ENCODE measurements at places on chromosomes 1 and 21.

DNA sequence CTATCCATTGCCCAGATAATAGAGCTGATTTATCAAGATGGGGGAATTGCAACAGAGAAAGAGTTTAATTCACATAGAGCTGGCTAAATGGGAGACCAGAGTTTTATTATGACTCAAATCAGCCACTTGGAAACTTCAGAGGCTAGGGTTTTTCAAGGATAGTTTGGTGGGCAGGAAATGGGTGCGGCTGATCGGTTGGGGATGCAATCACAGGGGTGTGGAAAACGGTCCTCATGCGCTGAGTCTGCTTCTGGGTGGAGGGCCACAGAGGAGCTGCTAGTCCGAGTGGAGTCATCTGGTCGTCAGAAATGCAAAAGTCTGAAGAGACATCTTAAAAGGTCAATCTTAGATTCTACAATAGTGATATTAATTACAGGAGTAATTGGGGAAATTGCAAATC, 32.0 kb upstream of the FAM89A start:
- no peak for DNase-seq

DNA sequence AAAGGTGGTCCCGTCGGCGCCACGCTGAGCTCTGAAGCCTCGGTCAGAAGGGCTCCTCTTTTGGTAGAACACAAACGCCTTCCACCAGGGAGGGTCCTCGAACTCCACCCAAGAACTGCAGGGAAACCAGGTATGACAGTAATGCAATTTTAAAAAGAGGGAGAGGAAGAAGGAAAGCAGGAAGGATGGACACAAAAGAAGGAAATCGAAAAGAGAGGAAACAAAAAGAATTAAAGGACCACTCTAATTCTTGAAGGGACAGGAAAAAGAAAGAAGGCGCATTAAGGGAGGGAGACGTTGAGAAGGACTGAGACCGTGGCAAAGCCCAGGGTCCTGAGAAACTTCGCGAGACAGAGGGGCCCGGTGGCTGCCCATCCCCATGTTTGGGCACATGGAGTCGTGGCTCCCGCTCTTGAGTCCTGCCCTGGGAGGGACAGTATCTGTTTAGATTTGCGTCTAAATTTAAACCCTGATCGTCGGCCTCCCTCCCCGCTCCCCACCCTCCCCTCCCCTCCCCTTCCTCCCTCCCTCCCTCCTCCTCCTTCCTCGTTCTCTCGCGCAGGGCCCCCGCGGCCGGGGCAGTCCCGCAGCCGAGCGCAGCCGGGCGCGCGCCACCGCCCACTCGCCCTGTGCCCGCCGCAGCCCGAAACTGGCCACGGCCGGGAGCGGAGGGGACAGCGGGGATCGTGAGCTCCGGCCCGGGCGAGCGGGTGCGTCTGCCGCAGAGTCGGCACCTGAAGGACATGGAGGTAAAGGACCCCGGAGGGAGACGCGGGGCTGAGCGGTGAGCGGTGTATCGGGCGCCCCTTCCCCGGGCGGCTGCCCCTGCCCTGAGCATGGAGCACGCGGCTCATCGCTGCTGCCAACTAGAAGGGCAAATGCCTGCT, at the start of gene RCSD1:
Gene RCSD1 (plus strand): TSS at position 552 of the 887 bp plus-strand sequence. CDS start 192 bp downstream, at position 744.
- DNase-seq: no peak

DNA sequence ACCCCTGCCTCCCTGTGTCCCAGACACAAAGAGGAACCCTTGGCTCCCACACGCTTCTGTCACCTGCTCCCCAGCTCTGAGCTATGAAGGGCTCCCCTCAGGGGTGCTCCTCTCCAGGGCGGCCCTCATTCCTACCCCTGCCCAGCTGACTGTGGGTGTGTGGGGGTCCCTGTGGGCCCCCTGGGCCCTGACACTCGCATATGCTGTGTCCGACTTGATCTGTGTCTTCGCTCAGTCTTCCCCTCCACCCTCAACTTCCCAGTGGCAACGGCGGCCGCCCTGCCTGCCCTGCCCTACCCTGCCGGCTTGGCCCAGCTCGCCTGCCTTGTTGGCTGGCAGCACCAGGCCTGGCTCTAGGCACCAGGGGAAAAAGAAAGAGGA, 1.2 kb downstream of the KCNQ4 start:
- DNase-seq: no peak

GRCh38 chr1:166083887-166084286, 82.9 kb downstream of the FAM78B start:
- no peak for DNase-seq

DNA sequence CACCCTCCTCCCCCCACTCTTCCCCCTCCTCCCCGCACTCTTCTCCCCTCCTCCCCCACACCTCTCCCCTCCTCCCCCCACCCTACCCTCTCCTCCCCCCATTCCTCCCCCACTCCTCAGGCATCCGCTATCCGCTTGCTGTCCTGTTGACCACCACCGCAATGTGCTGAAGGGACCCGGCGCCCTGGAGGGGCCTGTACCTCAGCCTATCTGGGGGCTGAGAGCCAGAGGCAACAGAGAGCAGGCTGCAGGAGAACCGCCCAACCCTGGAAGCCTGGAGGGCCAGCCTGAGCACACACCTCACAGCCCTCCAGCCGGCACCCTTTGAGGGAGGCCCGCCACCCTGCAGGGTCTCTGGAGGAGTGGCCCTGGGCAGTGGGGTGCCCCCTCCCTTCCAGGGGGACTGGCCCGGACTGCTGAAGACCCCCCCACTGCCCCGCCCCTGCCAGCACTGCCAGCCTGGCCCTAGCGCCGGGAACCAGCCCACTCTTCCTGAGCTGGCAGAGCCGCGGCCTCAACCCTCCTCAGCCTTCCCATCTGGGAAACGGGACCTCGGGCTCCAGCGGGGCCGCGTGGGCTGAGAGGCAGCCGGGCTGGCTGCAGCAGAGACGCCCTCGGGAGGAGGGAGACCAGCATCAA, 1.2 kb downstream of the C1QTNF12 start:
- DNase-seq: no peak

Measured in NCI-H1417 treated with DMSO at 0.1 percent for 48 hours (cell line).